Right renal pelvis (tissue), 4 donors: ENCODE measurements at places on chromosomes 3 and 15. TPM values are rescaled to one million over a fixed set of nuclear protein-coding genes. Genes with fewer than 3 reads are reported as not detected.

CHRNB4 gene
- polyA plus RNA-seq: 3.1 TPM

SLC15A2 gene
- 14.0 TPM for polyA plus RNA-seq

TEX55 gene
- polyA plus RNA-seq: not detected

TMEM207 gene
- polyA plus RNA-seq: 19.5 TPM

AHSG gene
- 0.38 TPM for polyA plus RNA-seq

COL7A1 gene
- 17.3 TPM for polyA plus RNA-seq

C3orf80 gene
- 0.34 TPM for polyA plus RNA-seq

SLC12A1 gene
- polyA plus RNA-seq: 346 TPM

UBXN7 gene
- polyA plus RNA-seq: 40.3 TPM

DPPA2 gene
- polyA plus RNA-seq: 1.2 TPM

BCL2A1 gene
- polyA plus RNA-seq: 0.32 TPM

INKA1 gene
- polyA plus RNA-seq: 11.2 TPM

GP9 gene
- 2.4 TPM for polyA plus RNA-seq

PLA2G4E gene
- polyA plus RNA-seq: not detected

DNAJC13 gene
- 49.3 TPM for polyA plus RNA-seq
